ENCODE measurements at places on chromosomes 6 and 20.

DNA sequence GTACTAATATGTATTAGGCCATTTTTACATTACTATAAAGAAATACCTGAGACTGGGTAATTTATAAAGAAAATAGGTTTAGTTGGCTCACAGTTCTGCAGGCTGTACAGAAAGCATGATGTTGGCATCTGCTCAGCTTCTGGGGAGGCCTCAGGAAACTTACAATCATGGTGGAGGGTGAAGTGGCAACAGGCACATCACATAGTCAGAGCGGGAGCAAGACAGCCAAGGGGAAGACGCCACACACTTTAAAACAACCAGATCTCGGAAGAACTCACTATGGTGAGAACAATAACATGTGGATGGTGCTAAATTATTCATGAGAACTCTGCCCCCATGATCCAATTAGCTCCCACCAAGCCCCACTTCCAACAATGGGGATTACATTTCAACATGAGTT lies 41.3 kb upstream of the CEP162 start:
- DNase-seq = no peak

DNA sequence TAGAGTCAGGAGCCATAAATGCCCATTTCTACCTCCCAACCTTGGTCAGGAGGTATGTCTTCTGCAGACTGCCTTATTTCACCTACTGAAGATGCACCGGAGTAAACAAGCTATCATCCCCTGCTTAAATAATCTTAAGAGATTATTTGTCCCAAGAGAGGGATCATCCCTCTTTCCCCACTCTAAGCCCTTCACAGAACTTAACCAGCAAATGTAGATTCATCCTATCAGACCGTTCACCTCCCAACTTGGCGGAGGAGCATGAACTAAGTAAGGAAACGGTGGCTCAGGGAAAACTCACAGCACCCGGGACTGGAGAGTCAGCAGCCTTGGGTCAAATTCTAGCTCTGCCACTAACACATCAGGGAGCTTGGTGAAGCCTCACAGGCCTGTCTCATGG lies 115.3 kb downstream of the TRERF1 start:
- no peak for DNase-seq

GRCh38 chr20:40943591-40943990 lies 85.0 kb upstream of the TOP1 start:
- DNase-seq = no peak

- no peak for DNase-seq
Measured at GRCh38 chr6:169983651-169984050, 232.2 kb downstream of the ERMARD start.

DNA sequence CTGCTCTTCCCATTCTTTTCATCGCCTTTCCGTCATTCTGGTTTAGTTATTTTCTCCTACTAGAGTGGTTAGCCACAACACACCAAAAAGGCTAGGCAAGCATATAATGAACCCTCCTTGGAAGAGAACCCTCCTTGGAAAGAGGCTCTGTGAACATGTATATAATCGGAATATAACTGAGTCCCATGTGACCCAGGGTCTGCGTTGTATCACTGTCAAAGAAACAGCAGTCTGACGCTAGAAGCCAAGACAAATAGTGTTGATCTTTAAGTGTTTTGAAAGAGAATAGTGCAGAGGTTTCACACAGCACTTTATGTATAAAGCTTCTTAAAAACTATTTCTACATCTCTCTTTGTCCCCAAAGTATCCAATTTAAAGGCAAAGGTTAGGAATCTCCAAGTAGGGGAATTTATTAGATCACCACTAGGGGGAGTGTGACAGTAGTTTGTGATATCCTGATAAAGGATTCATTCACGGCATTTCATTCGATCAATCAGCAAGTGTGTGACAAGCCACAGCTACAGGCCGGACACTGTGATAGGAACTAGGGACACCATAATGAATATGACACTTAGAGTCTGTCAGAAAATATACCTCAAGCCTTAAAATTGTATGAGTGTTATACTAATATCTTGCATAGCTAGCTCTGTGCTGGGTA lies 395.3 kb downstream of the CD109 start:
- DNase-seq = no peak

DNA sequence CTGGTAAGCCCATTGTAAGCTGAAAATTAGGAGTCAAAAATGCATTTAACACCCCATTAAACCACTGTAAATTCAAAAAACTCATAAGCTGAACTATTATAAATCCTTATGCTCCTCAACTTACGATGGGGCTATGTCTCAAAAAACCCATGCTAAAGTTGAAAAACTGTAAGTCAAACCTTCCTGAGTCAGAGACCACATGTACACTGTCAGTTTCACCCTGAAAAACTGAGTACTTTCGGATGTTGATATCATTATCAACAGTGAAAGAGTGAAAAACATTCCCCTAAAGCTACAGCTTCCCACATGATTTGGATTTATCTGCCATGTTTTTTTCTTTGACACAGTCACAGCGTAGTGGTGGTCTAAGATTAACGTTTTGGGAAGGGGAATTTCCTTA lies 14.2 kb downstream of the RAB23 start:
- DNase-seq = no peak

DNA sequence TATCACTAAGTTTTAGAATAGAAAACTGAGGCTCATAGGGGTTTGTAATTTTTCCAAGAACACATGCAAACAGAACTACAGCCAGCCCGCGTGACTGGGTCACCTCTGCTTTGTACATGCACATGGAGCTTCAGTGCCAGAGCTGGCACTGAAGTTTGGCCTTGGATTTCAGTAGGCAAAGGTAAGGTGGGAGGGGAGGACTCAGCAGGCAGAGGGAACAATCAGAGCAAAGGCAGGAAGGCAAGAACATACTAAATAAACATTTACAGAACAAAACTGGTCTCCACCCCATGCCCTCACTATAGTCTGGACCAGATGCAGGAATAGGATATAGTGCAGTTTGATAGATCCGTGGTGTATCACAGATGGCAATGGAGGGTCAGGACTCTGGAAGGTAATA lies 13.6 kb upstream of the ABRACL start:
- no peak for DNase-seq

DNA sequence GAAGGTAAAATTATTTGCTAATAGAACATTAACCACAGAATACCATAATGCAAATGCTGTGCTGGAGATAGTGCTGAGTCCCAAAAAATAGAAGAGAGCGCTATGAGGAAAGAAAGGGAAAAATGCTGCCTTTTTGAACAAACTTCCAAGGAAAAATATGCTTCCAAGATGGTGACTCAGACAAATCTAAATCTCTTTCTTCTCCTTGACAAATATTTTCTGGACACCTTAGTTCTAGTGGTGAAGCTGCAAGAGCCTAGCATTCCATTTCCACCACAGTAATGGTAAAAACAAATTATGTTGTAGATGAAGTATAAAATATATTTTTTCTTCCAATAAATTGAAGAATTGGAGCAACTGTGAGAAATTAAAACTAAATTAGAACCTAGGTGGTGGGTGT lies 155.6 kb upstream of the TBX18 start:
- DNase-seq = no peak

DNA sequence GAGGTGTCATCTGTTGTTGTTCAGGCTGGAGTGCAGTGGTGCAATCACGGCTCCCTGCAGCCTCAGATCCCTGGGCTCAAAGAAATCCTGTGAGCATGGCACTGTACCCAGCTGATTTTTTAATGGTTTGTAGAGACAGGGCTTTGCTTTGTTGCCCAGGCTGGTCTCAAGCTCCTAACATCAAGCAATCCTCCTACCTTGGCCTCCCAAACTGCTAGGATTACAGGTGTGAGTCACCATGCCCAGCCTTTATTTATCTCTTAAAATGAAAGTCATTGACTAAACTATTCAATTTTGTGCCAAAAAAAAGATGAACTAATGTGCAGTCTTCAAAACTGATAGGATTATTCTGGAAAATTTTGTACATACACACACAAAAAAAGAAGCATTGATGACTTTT lies 38.8 kb upstream of the UNC93A start:
- DNase-seq = no peak

- DNase-seq = no peak
Measured at GRCh38 chr6:80607811-80608391, 501.4 kb downstream of the BCKDHB start.

GRCh38 chr20:48163505-48163904 lies 378.2 kb upstream of the SULF2 start:
- DNase-seq = no peak

Measured in putamen (tissue), 1 donor.